Fibroblast of skin of scalp (primary cell): ENCODE measurements at places on chromosomes 11 and 22.

GRCh38 chr11:85787168-85787567, 23.8 kb downstream of the SYTL2 start:
- no peak for DNase-seq

DNA sequence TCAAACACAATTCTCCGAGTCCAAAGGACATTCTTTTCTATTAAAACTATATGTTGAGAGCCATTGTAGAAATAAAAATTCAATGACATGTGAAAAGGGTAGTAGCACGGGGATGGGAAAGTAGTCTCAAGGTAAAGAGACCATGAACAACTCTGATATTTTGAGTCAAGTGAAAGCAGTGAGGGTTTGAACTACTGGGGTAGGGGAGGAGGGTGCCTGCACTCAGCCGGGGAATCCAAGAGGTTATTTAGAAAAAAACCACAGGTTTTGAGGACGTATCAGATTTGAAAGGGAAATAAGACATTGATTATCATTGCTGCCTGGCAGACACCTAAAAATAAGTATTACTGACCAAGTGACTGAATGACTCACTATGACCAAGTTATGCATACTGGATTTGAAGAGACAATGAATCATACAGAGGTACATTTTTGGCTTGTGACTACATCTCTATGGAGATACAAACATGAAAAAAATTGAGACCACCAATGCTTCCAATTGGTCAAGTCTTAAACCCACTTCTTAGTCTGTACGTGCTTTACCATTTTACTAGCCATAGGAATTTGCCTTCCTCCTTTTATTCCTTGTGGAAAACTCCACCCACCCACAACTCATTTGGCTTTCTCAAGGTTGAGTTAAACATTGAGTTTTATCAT, 2.2 kb upstream of the OR52H1 start:
- DNase-seq, result peak; percentile 87

GRCh38 chr11:76185931-76186401, 20.3 kb downstream of the WNT11 start:
- DNase-seq, result no peak

GRCh38 chr11:73645121-73645969, 1.0 kb upstream of the PLEKHB1 start:
- peak; percentile 39 for DNase-seq

GRCh38 chr11:101049123-101049522, 80.5 kb downstream of the PGR start:
- no peak for DNase-seq

GRCh38 chr11:24779791-24780190, 282.9 kb downstream of the LUZP2 start:
- no peak for DNase-seq

- DNase-seq, result peak; percentile 36
Observed at GRCh38 chr11:19444231-19444630, 203.5 kb upstream of the E2F8 start.
